ENCODE measurements at places on chromosomes 13 and 19. TPM values are rescaled to one million over a fixed set of nuclear protein-coding genes. Genes with fewer than 3 reads are reported as not detected.

- peaks cover 26% of the 10 kb centered on the region for H3K4me1 ChIP-seq
- DNase-seq = no peak
- H3K27ac ChIP-seq = no peak overlapping the region
- H3K36me3 ChIP-seq = peaks cover 17% of the 10 kb centered on the region
- H3K4me3 ChIP-seq = peak overlapping the region; percentile 54
- no peaks in the 10 kb centered on the region for H3K27me3 ChIP-seq
Observed at GRCh38 chr19:575527-576506, 3.4 kb downstream of the BSG start.

GRCh38 chr19:33261511-33262189 lies 36.0 kb upstream of the SLC7A10 start:
- no peak overlapping the region for H3K27ac ChIP-seq
- H3K36me3 ChIP-seq = no peaks in the 10 kb centered on the region
- H3K27me3 ChIP-seq = no peaks in the 10 kb centered on the region
- no peak for DNase-seq
- no peak overlapping the region for H3K4me3 ChIP-seq

- H3K36me3 ChIP-seq = no peaks in the 10 kb centered on the region
- no peak overlapping the region for H3K27ac ChIP-seq
- no peak overlapping the region for H3K4me3 ChIP-seq
- H3K27me3 ChIP-seq = no peaks in the 10 kb centered on the region
Observed at GRCh38 chr13:100495455-100495854, 93.1 kb downstream of the GGACT start.

- no peak for DNase-seq
- no peaks in the 10 kb centered on the region for H3K27me3 ChIP-seq
- no peaks in the 10 kb centered on the region for H3K36me3 ChIP-seq
Observed at GRCh38 chr13:67228031-67228430, 2.1 kb downstream of the PCDH9 start.

DNA sequence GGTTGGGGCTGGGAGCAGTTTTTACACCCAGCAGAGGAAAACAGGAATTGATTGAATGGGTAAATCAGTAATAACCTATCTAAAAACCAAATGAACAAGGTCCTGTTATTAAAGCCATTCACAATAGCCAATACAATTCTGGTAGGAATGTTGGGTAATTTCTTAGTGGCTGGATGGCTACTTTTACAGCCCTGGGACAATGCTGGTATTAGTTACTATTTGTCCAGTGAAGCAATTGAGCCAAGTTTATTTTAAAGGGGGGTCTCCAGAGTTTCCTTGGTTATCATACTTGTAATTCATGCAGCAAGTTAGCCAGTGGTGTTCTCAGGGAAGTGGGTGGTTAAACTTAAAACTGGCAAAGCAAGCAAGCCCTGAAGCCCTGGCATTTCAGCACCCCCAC lies 92.3 kb upstream of the STARD13 start:
- no peak overlapping the region for H3K4me3 ChIP-seq
- H3K36me3 ChIP-seq = no peaks in the 10 kb centered on the region
- DNase-seq = no peak

DNA sequence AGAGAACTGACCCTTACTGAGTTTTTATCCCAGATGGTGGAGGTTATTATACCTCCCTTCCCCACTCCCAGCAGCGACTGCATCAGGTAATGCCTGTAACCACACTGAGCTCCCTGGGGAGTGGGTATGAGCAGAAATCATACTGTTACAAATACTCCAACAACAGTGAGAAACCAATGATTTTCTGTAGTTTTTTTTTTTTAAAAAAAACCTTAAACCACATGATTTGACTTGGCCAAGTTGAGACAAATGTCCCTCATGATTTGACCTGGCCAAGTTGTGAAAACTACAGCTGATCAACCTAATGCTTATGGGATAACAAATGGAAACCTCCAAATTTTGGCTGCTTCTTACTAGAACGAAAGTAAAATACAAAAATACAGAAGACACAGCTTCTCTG lies 33.1 kb upstream of the SERP2 start:
- H3K36me3 ChIP-seq = no peaks in the 10 kb centered on the region
- no peaks in the 10 kb centered on the region for H3K4me1 ChIP-seq
- no peaks in the 10 kb centered on the region for H3K27me3 ChIP-seq
- DNase-seq = no peak
- H3K27ac ChIP-seq = no peak overlapping the region
- H3K4me3 ChIP-seq = no peak overlapping the region

GRCh38 chr13:98204546-98204945 lies 27.5 kb upstream of the RNF113B start:
- no peak overlapping the region for H3K4me3 ChIP-seq
- DNase-seq = no peak
- H3K4me1 ChIP-seq = no peaks in the 10 kb centered on the region

- H3K27ac ChIP-seq = no peak overlapping the region
- peaks cover 11% of the 10 kb centered on the region for H3K4me1 ChIP-seq
- H3K27me3 ChIP-seq = no peaks in the 10 kb centered on the region
- no peak for DNase-seq
Observed at GRCh38 chr19:49564616-49565045, 15.7 kb downstream of the NOSIP start.

GRCh38 chr19:30390356-30390988 lies 18.3 kb downstream of the ZNF536 start:
- DNase-seq = no peak
- H3K4me1 ChIP-seq = no peaks in the 10 kb centered on the region
- no peak overlapping the region for H3K27ac ChIP-seq
- H3K27me3 ChIP-seq = no peaks in the 10 kb centered on the region
- no peak overlapping the region for H3K4me3 ChIP-seq
- H3K36me3 ChIP-seq = no peaks in the 10 kb centered on the region

DNA sequence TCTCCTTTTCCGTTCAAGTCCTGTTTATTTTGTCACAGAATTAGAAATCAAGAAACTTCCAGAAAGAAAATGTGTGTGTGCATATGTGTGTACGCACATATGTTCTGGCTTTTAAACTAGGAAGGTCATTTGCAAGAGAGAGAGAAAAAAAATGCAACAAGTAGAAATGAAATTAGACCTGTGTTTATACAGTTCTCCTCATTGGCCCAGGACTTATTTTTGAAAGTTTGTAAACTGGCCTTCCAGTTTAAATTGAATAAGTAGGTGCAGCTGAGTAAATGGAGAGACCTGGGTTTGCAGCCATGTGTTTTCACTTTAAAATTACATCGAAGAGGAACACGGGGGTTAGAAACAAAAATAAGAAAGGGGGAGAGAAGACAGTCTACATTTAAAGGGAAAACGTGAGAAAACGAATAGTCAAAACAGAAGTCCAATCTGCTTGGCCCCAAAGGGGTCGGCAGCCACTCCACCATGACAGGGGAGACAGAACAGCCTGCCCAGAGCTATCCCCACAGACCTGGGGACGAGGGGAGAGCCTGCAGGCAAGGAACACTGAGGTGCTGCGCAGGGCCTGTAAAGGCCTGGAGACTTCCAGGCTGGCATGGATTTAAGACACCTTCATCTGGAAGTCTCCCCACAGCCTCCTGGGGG lies 216.8 kb upstream of the MAB21L1 start:
- no peaks in the 10 kb centered on the region for H3K27me3 ChIP-seq
- no peaks in the 10 kb centered on the region for H3K4me1 ChIP-seq
- H3K36me3 ChIP-seq = no peaks in the 10 kb centered on the region

Gene RBM42
- total RNA-seq = 53.8 TPM

Data from thoracic aorta (tissue), 2 donors.